ENCODE measurements at places on chromosomes 1 and 21.
A peak's percentile ranks its signal among the peaks of the same experiment; 100 is the strongest.

GRCh38 chr1:200969726-200970561, 53.6 kb downstream of the KIF21B start:
- H3K4me1 ChIP-seq: no peaks in the 10 kb centered on the region
- no peak overlapping the region for H3K4me3 ChIP-seq
- no peak for DNase-seq
- no peak overlapping the region for H3K27ac ChIP-seq
- H3K36me3 ChIP-seq: no peaks in the 10 kb centered on the region

DNA sequence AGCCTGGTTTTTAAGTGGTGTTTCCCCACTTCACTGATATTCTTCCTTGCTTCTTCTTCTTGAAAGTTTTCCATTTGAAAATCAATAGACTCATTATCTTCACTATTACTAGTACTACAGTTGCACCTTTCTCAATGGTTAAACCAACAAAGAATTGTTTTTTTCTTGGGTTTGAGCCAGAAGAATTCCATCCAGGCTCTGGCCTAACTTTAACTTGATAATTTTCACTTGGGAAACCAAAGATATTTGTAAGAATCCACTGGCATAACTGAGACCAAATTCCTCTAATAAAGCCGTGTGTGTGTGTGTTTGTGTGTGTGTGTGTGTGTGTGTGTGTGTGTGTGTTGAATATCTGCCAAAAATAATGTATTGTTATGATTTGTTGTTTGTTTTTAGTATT, 103.2 kb downstream of the SGIP1 start:
- no peak overlapping the region for H3K4me3 ChIP-seq
- no peaks in the 10 kb centered on the region for H3K36me3 ChIP-seq
- no peaks in the 10 kb centered on the region for H3K27me3 ChIP-seq

GRCh38 chr1:157252473-157252872, 114.3 kb upstream of the ETV3 start:
- H3K27ac ChIP-seq: no peak overlapping the region
- H3K4me1 ChIP-seq: no peaks in the 10 kb centered on the region
- DNase-seq: no peak
- no peaks in the 10 kb centered on the region for H3K36me3 ChIP-seq
- H3K27me3 ChIP-seq: no peaks in the 10 kb centered on the region

DNA sequence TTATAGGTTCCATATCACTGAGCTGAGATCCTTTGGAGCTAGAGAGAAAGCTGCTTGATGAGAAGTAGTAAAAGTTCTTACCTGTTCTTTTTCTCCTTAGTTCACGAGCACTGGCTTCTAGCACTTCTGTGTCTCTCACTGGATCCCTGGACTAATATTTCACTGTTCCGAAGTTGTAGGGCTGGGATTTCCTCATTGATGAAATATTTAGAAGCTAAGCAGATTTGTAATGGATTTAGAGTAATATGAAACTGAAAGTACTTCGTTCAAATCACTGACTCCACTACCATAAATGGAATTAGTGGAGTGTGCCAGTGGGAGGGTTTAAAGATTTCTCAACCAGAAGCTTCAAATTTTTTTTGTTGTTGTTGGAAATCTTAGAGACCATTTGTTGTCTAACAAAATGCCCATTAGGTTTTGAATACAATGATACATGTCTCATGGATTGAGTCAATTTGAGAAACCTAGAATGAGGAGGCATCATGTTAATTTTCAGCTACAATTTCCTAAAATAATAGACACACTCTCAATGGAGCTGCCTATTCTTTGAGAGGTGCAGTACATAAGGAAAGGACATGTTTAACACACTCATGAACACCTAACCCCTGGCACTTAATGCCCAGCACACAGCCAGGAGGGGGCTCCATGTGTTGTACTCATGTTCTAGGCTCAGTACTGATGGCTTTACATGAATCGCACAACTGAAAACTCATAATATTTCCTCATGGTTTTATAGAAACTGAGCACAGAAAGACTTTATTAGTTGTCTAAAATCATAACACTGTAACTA, at the start of gene GBP1:
TSS of gene GBP1 (minus strand) at position 130 of the 790 bp plus-strand sequence. CDS start 1,974 bp downstream, outside the sequence.
- no peaks in the 10 kb centered on the region for H3K36me3 ChIP-seq
- H3K4me1 ChIP-seq: no peaks in the 10 kb centered on the region
- DNase-seq: no peak
- H3K27me3 ChIP-seq: no peaks in the 10 kb centered on the region
- H3K4me3 ChIP-seq: no peak within 1 kb of the TSS

GRCh38 chr1:241591317-241591716, 48.9 kb downstream of the CHML start:
- no peak overlapping the region for H3K4me3 ChIP-seq
- no peak overlapping the region for H3K27ac ChIP-seq
- H3K36me3 ChIP-seq: no peaks in the 10 kb centered on the region
- H3K4me1 ChIP-seq: no peaks in the 10 kb centered on the region
- no peak for DNase-seq

- no peaks in the 10 kb centered on the region for H3K27me3 ChIP-seq
- H3K4me1 ChIP-seq: no peaks in the 10 kb centered on the region
- H3K4me3 ChIP-seq: no peak overlapping the region
- H3K36me3 ChIP-seq: no peaks in the 10 kb centered on the region
- no peak for DNase-seq
These were observed 342.7 kb downstream of the PLPP3 start for GRCh38 chr1:56236688-56237087.

DNA sequence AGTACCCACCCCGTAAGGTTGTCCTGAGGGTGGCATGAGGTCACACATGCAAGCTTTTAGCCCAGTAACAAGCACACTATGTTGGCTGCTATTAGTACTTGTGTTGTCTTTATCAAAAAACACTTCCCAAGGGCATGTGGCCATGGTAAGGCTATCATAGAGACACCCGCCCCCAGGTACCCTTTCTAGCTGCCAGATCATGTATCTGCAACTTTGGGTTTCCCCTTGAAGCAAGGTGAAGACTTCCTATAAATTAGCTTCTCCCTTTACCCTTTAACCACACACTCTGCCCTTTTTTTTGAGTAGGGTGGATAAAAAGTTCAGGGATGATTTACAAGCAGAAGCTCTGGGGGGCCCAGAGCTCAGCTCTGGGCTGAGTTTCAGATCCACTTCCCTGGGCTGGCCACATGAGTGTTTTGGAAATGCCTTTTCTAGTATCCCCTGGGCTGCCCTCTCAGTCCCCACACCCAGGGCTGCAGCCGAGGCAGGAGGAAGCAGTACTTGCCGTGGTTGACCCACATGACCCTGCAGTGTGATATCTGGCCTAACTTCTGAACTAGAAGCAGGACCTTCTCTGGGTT, 2.0 kb downstream of the ZDHHC18 start:
- no peak overlapping the region for H3K27ac ChIP-seq
- H3K4me1 ChIP-seq: peaks cover 8% of the 10 kb centered on the region
- H3K27me3 ChIP-seq: no peaks in the 10 kb centered on the region
- DNase-seq: no peak
- H3K4me3 ChIP-seq: no peak overlapping the region

GRCh38 chr1:59315529-59316463, 18.9 kb downstream of the FGGY start:
- no peak for DNase-seq
- no peaks in the 10 kb centered on the region for H3K36me3 ChIP-seq
- peaks cover 6% of the 10 kb centered on the region for H3K4me1 ChIP-seq
- no peak overlapping the region for H3K4me3 ChIP-seq
- no peak overlapping the region for H3K27ac ChIP-seq
- H3K27me3 ChIP-seq: peaks cover 1% of the 10 kb centered on the region

DNA sequence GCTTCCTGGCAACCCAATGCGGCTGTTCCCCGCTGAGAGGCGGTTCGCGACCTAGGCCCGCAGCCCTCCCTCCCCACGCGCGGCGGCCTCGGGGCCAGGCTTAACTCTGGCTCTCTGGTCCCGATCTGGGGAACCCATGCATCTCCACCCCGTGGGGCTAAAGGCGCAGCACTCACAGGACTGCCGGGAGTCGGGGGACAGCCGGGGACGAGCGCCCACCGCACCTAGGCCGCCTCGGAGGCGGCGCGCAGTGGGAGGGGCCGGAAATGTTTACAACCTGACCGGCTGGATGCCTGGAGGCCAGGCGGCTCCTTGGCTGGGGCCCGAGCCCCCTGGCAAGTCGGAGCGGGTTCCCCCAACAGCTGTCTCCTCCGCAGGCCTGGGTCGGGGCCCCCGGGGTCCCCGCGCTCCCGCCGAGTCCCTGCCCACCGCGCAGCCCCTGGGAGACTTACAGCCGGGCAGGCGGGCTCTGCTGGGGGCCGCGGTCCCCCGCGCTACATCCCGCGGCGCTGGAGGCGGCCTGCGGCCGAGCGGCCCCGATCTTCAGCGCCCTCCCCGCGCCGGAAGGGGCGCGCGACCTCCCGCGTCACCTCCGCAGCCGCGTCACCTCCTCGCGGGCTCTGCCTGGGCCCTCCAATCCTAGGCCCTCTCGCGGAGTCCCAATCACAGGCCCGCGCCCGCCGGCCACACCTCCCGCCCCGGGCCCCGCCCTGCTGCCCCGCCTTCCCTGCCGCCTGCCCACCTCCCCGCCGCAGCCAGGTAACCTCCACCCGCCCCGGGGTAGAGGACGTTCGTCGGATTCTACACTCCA, at the start of gene ADIPOR1:
TSS of gene ADIPOR1 (minus strand) at position 580 of the 811 bp plus-strand sequence. CDS start 7,242 bp downstream, outside the sequence.
- no peaks in the 10 kb centered on the region for H3K27me3 ChIP-seq
- H3K4me1 ChIP-seq: no peaks in the 10 kb centered on the region
- H3K27ac ChIP-seq: peak within 1 kb of the TSS; percentile 79
- DNase-seq: no peak
- H3K4me3 ChIP-seq: peak within 1 kb of the TSS; percentile 80

GRCh38 chr1:161949548-161949947, 74.1 kb downstream of the OLFML2B start:
- peaks cover 7% of the 10 kb centered on the region for H3K4me1 ChIP-seq
- no peaks in the 10 kb centered on the region for H3K36me3 ChIP-seq
- no peak overlapping the region for H3K27ac ChIP-seq
- no peak overlapping the region for H3K4me3 ChIP-seq

DNA sequence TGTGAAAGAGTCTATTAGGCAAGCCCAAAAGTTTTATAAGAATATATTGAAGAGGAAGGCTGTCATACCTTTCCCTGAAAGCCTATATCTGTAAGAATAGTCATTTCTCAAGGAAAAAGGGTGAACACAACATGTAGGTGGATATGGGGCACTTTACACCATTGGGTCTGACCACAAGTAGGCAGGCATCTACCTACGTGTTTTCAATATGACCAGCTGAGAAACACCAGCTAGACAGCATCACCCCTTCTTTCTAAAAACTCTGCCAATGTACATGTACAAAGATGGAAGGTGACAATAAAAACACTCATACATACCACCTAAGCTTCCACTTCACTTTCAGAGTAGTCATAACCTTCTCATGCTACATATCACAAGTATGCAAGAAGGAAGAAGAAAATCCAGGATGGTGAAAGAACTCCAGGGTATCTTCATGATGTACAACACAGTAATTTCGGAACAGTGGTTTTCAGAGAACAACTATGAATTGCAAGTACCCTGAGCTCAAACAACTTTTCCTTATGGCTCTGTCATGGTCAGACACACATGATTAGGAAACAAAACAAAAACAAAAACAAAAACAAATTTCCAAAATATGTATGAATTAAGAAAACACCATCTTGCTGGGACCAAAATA, 98.5 kb upstream of the ADGRL2 start:
- DNase-seq: no peak
- no peak overlapping the region for H3K4me3 ChIP-seq
- no peaks in the 10 kb centered on the region for H3K36me3 ChIP-seq
- H3K4me1 ChIP-seq: peaks cover 17% of the 10 kb centered on the region
- H3K27ac ChIP-seq: no peak overlapping the region

GRCh38 chr1:111598544-111598943, 21.0 kb upstream of the RAP1A start:
- no peak overlapping the region for H3K27ac ChIP-seq
- no peaks in the 10 kb centered on the region for H3K27me3 ChIP-seq
- H3K36me3 ChIP-seq: no peaks in the 10 kb centered on the region

GRCh38 chr1:54047384-54048305, 5.4 kb downstream of the TMEM59 start:
- H3K4me1 ChIP-seq: no peaks in the 10 kb centered on the region
- H3K27ac ChIP-seq: no peak overlapping the region
- no peak overlapping the region for H3K4me3 ChIP-seq
- no peaks in the 10 kb centered on the region for H3K27me3 ChIP-seq

DNA sequence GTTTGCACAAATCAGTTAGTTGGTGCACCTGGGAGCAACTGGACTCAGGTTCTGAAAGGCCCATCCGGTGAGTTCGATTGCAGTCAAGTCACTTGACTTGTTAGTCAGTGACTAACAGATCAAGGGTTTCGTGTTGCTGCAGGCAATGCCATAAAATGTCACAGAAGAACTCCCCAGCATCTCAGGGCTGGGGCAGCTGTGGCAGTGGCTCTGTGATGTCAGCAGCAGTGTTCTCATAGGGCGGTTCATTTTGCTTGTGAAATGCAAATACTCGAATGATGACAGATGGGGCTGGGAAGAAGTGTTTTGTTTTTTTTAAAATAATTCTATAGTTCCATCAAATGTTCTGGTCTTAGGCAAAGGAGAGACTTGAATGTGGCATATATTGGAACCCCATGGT, 287.8 kb downstream of the LMX1A start:
- DNase-seq: no peak
- H3K27me3 ChIP-seq: peaks cover 5% of the 10 kb centered on the region

DNA sequence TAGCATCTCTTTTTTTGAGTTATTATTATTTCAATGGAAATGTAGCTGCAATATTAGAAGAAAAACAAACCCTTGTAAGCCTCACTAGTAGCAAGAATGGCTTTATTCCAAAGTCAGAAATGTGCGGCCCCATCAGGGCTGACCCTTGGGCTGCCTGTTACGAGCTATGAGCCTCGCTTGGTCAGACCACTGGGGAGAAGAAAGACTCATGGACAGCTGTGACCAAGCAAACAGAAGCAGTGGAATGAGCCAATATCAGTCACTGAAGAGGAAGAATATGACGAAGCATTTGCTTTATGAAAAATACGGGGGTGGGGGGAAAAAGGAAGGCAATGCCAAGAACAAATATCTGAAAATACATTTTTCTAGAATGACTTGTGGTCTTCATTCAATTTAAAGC, 504.5 kb downstream of the LMO4 start:
- no peak for DNase-seq
- no peak overlapping the region for H3K4me3 ChIP-seq
- H3K27me3 ChIP-seq: no peaks in the 10 kb centered on the region
- no peaks in the 10 kb centered on the region for H3K4me1 ChIP-seq
- no peaks in the 10 kb centered on the region for H3K36me3 ChIP-seq
- no peak overlapping the region for H3K27ac ChIP-seq

- H3K4me1 ChIP-seq: peaks cover 8% of the 10 kb centered on the region
- H3K27me3 ChIP-seq: no peaks in the 10 kb centered on the region
- no peak overlapping the region for H3K27ac ChIP-seq
- H3K36me3 ChIP-seq: no peaks in the 10 kb centered on the region
- no peak for DNase-seq
These were observed 14.1 kb downstream of the CAPN8 start for GRCh38 chr1:223651291-223651991.

- no peak for DNase-seq
- no peaks in the 10 kb centered on the region for H3K27me3 ChIP-seq
- no peaks in the 10 kb centered on the region for H3K4me1 ChIP-seq
- no peak overlapping the region for H3K27ac ChIP-seq
- no peak overlapping the region for H3K4me3 ChIP-seq
These were observed 118.7 kb downstream of the ZNF281 start for GRCh38 chr1:200291106-200291505.

GRCh38 chr1:190738317-190738716, 260.7 kb upstream of the BRINP3 start:
- H3K27me3 ChIP-seq: no peaks in the 10 kb centered on the region
- no peaks in the 10 kb centered on the region for H3K4me1 ChIP-seq
- no peak overlapping the region for H3K4me3 ChIP-seq
- no peaks in the 10 kb centered on the region for H3K36me3 ChIP-seq
- no peak for DNase-seq

GRCh38 chr1:228236744-228237143, 28.9 kb downstream of the OBSCN start:
- H3K4me3 ChIP-seq: no peak overlapping the region
- no peaks in the 10 kb centered on the region for H3K27me3 ChIP-seq
- no peak overlapping the region for H3K27ac ChIP-seq
- no peaks in the 10 kb centered on the region for H3K4me1 ChIP-seq
- DNase-seq: peak; percentile 87
